ENCODE measurements at places on chromosomes 4 and X.

- no peak for DNase-seq
These were observed 11.0 kb downstream of the SOWAHB start for GRCh38 chr4:76886848-76887441.

GRCh38 chrX:97102938-97103337 lies 219.2 kb downstream of the RPA4 start:
- no peak for DNase-seq

DNA sequence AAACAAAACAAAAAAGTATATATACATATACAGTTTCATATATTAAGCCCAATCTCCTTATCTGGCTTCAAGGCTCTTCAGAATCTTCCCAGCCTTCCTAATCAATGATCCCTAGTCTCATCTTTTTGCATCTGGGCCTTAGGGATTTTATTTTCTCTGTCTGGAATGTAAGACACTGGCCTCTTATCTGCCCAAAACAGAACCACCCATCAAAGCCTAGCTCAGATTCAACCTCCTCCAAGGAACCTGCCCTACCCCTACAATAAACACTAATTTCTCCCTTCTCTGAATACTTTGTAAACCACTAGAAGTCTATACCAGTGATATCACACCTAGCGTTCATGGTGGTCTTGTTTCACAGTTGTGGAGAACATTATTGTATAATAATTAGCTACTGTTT lies 23.2 kb upstream of the GAB1 start:
- no peak for DNase-seq

GRCh38 chr4:128364565-128364964 lies 77.0 kb upstream of the PGRMC2 start:
- no peak for DNase-seq

DNA sequence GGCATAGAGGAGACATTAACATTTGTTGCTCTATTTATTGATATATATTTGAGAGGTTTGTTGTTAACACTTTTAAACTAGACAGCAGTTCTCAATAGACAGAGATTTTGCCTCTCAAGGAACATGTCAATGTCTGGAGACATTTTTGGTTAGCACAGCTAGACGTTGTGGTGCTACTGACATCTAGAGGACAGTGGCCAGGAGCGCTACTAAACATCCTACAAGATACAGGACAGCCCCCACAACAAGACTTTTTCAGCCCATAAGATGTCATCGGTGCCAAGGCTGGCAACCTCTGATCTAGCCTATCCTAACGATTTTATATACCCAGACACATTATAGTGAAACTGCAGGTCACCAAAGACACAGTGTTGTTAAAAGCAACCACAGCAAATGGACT lies 18.4 kb upstream of the CTSO start:
- DNase-seq: no peak

GRCh38 chrX:115591856-115592842 lies 31.2 kb downstream of the PLS3 start:
- no peak for DNase-seq

DNA sequence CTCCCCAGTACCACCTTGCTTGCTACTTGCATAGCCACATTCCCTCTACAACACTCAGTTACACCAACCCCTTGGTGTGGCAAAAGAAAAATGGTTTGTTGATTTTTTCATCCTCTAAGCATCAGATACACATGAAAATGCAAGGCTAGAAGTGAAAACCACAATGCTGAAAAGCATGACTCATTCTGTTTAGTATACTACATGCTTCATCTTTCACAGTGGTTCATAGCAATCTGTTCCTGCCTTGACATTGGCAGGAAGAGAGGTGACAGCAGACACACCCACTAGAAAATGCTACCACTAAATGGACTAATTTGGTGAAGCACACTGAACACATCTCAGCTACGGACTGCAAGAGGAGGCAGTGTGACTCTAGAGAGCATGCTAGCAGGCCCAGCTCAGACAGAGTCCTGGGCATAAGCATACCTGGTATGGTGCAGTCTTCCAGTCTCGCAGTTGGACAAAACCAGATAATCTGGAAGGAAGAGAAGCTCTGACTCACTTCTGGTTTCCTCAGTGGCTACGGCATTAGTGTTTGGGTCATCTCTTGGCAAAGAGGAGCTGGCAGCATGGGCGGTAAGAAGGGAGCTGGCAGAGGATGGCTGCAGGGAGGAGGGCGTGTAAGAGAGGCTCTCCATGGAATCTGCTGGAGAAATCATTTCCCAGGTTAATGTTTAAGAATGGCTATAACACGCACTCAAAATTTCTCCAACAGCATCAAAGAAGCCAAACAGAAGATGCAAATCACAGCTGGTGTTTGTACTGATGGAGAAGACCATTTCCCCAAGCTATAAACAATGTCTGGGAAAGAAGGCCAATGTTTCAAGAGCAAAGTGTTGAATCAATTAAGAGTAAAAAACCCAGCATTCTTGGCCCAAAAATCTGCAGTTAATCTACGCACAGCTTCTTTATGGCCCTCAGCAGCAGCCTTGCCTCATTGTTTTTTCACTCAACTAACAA lies 37.8 kb downstream of the GAB3 start:
- DNase-seq: no peak

- no peak for DNase-seq
These were observed 666 bp downstream of the CCDC158 start for GRCh38 chr4:76420188-76420761.

DNA sequence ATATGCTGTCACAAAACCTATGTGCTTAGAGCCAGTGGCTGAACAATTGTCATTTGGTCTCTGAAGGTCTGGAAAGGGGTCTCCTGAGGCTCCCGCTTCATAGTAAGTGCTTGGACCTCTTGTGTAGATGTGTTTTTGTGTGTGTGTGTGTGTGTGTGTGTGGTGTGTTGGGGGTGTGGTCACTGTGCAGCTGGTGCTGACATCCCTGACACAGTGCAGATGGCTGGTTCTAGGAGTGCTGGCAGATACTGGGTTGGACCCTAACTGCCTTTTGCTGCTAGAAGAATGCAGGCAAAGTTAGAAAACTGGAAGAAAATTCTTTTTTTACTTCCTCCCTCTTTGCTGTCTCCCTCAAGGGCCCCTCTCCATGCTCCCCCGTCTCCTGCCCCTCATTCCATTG lies 1872.6 kb downstream of the ARAP2 start:
- DNase-seq: no peak

- DNase-seq: no peak
These were observed 29.5 kb upstream of the LANCL3 start for GRCh38 chrX:37541991-37542390.

GRCh38 chr4:176839656-176840055 lies 46.9 kb upstream of the VEGFC start:
- no peak for DNase-seq

- no peak for DNase-seq
These were observed 55.2 kb downstream of the CLNK start for GRCh38 chr4:10629394-10629793.
